Posterior vena cava (tissue), 2 donors: ENCODE measurements at places on chromosomes 2 and 18. TPM values are rescaled to one million over a fixed set of nuclear protein-coding genes. Genes with fewer than 3 reads are reported as not detected.

PROM2 gene
- total RNA-seq: 0.28 TPM

PIK3C3 gene
- 51.2 TPM for total RNA-seq

DNA sequence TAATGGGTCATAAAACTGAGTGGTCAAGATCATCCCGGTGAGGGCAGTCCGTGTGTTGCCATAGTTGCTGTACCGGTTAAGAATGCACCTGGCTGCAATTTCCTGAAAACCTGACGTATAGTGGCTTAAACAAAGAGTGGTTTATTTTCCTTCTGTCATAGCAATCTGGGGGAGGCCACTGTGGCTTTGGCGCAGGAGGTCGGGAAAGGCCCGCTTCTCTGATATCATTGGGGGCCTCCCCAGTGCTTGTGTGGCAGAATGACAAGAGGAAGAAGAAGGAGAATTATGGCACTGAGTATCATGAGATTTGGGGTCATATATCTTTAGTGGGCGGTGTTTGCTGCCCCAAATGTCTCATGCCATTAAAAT is 4.4 kb downstream of the C2orf92 start:
- DNase-seq: no peak

TMEM247 gene
- total RNA-seq: not detected

- DNase-seq: no peak
Measured at GRCh38 chr2:98149333-98149697, 62.3 kb downstream of the VWA3B start.

- DNase-seq: no peak
Measured at GRCh38 chr18:77210249-77210648, 39.4 kb upstream of the GALR1 start.
